Activated T-helper 2 cell treated with anti-CD3 and anti-CD28 coated beads, Interferon-gamma antibody, Interleukin-2, Interleukin-4, amounts not matched to agents 10 μg/mL and 5 μg/mL and 100 μg/mL, durations not matched to agents 14 hours and 24 hours and 36 hours (primary cell): ENCODE measurements at places on chromosomes 16 and 17.

DNA sequence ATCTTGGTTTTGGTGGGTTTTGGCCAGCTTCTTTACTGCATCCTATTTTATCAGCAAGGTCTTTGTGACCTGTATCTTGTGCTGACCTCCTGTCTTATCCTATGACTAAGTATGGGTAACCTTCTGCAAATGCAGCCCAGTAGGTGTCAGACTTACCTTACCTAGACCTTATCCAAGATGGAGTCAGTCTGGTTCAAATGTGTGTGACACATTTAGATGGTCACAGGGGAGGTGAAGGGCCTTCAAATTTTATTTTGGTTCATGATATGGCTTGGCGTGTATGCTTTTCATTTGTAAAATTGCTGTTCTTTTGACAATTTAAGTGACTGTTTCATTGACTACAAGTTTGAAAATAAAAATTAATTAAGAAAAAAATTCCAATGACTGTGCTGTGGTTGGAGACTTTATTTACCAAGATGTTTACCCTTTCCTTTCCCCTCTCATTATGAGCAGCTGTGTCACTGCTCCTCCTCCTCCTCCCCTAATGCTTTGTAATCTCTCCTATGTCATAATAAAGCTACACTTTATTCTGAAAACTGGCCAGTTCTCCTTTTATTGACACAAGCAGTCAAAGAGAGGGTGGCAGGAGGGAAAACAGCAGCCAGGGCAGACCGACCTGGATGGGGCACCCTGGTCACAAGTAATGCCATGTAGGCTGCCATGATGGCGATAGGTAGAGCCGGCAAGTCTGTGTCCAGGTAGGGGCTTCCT, 49.4 kb downstream of the TNFRSF13B start:
- DNase-seq: no peak

GRCh38 chr16:29900888-29901606, 759 bp downstream of the ASPHD1 start:
- no peak for DNase-seq

GRCh38 chr16:22653876-22654275, 143.2 kb downstream of the NPIPB5 start:
- no peak for DNase-seq

- DNase-seq: no peak
These were observed 274.3 kb upstream of the XYLT1 start for GRCh38 chr16:17744921-17745572.

DNA sequence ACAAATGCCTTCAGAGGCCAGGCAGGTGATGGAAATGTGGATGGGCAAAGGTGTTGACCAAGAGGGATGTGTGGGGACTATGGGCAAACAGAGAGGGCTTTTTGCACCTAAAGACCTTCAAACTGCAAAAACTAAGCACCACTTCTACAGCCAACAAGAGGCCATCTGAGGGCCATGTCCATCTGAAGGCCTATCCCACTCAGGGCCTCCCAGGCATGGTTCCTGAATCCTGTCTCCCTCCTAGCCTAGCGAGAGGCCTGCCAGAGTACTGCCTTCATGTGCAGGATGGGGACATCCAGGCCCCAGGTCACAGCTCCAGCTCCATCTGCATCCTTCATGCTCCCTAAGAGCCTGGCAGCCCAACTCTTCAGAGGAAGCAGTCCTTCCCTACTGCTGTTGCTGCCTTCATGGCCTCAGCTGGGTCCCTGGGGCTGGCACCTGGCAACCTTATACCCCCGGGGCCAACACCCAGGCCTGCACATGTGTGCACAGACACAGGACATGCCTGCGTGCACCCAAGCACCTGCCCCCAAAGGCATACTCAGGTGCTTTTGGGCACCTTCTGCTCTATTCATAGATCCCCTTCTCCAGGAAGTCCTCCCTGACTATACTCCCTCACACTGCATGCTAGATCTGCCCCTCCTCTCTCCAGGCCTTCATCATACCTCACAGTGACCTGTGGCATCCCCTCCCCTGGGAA, 95.2 kb downstream of the C16orf78 start:
- DNase-seq: peak; percentile 3

DNA sequence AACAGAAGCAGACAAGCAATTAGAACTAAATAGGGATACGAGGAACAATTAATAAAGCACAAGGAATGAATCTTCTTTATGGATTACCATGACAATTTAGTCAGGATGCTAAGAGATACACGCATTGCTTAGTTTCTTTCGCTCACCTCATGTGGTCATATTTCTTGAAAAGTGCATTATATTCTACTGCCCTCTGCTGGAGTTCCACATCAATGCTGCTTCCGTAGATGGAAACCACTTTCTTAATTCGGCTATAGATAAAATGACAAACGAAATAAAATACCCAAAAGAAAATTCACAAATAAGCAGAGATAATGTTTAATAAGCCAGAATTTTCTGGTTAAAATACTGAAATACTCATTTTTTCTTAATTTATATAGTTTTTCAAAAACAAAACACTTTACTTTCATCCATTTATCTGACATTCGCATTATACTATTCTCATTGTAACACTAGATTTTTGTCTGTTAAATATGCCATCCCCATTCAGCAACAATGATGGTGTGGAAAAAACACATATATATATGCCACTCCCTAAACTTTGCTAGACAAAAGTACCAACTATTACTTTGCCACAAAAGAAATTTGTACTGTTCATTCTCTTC, 22.0 kb upstream of the PHLPP2 start:
- no peak for DNase-seq

GRCh38 chr17:69428252-69428980, 13.9 kb downstream of the MAP2K6 start:
- no peak for DNase-seq

DNA sequence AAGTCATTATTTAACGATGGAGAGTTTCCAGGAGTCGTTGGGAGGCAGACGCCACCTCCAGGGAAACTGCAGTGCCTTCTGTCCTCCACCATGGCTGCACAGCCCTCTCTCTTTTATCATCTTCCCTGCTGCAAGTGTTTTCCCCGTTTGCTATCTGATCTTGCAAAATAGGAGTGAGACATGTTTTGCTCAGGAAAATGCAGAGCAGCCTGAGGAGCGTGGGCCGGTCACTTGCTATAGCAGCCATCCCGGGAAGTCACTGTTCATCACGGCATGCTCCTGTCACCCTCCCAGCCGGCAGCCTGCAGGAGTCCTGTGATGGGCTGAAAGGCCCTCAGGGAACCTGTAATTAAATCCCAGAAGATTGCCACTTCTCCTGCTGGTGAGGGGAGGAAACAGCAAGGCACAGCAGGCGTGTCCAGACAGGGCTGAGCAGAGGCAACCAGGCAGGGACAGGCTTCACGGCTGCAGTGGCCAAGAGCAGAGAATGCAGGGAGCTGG, 143.1 kb downstream of the GSG1L start:
- no peak for DNase-seq

DNA sequence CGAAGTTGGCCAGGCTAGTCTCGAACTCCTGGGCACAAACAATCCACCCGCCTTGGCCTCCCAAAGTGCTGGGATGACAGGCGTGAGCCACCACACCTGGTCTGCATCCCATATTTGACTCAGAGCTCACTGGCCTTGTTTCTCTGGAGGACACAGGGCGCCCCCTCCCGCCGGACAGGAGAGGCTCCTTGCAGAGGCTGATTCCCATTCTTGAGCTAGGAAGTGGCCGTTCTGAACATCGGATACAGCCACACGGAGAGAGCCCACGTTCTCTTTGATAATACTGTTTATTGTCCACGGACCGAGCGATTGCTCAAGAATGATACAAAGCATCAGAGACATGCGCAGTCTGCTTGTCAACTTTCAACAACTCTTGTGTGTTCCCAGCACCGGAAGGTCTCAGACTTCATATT, 12.1 kb upstream of the USP36 start:
- DNase-seq: no peak

DNA sequence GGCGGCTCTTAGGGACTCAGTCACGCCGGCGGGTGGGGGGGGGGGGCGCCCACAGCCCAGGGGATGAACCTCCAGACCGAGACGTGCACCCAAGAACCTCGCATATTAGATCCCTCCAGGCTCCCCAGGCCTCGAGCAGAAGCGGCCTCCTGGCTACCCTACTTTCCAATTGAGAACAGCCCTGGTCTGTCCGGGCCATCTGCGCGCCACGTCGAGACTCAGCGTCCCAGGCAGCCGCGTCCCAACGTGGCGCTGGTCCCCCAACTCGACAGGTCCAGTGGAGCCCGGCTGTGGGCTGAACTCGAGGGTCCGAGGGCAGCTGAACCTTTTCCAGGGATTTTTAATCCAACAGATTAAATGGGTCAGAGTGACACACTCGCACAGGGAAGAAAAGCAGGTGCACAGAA, 2.3 kb upstream of the IRX3 start:
- DNase-seq: no peak

DNA sequence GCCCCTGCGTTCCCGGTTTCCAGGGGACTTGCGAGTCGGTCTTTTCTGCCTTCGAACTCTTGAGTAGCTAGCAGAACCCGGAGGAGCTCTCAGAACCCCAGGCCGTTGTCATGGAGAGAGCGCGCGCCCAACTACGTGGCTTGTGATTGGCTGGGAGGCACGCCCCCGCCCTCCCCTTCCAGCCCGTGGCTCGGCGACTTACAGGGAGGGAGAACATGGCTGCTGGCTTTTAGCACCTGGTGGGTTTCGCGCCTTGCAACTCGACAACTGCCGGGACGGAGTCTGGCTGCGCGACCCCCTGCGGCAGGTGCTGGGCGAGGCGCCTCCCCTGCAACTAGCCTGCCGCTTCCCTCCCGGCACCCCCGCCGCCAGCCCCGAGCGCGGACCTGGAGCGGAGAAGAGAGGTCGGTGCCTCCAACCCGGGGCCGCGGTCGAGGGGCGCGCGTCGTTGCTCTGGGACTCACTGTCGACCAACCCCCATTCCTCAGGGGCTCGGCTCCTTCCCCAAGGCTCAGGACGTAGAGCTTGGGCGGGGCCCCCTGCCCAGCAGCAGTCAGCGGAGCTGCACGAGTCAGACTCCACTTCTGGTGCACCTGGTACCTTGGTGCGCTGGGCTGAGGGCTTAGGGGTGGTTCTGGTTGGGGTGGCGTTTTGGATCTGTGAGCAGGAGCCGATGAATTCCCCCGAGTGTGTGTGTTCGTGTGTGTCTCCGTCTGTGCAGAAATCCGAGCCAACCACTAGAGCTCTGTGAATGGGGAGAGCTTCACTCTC, 9.0 kb upstream of the ZFP90 start:
- peak; percentile 83 for DNase-seq

DNA sequence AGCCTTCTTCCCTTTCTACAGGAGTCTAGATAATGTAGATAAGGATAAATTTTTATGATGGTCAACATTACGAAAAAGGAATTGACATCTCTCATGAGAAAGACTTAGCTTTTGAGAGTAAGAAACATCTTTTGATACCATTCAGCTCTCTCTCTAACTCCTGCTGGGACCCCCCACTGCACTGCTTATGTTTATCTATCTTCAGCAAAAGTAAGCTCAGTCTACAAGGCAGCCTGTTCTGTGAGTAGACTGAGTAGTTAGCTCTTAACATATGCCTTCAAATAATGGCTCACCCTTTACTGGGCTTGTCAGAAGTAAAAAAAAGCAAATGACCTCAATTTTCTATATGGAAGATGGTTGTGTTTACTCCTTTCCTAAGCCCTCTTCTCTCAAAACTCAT, 372.2 kb upstream of the CDH11 start:
- DNase-seq: no peak

DNA sequence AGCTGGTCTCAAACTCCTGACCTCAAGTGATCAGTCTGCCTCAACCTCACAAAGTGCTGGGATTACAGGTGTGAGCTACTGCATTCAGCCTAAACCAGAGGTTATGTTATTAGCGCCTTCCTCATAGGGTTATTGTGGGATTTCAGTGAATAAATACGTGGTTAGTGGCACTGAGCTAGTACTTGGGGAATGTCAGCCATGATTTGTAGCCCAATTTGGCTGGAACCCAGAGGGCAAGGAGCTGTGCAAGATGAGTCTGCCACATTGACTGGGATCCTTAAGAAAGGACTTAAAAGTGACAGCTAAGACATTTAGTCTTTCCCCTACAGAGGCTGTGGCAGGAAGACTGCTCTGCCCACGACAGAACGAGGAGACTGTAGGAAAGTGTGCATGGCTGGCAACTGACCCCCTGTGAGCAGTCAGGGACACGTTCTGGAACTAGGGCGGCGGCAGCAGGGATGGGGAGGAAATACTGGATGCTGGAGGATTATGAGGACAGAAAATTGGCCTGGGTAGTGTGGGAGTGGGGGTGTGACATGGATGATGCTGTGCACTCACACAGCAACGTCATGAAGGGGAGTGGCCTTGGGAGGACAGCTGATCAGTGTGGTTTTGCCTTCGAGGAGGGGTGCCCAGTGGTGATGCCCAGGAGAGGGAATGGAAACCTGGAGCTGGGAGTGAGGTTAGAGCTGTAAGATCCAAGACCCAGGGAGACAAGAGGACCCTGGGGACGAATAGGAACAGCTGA, 14.6 kb downstream of the ATP5PD start:
- peak; percentile 47 for DNase-seq

DNA sequence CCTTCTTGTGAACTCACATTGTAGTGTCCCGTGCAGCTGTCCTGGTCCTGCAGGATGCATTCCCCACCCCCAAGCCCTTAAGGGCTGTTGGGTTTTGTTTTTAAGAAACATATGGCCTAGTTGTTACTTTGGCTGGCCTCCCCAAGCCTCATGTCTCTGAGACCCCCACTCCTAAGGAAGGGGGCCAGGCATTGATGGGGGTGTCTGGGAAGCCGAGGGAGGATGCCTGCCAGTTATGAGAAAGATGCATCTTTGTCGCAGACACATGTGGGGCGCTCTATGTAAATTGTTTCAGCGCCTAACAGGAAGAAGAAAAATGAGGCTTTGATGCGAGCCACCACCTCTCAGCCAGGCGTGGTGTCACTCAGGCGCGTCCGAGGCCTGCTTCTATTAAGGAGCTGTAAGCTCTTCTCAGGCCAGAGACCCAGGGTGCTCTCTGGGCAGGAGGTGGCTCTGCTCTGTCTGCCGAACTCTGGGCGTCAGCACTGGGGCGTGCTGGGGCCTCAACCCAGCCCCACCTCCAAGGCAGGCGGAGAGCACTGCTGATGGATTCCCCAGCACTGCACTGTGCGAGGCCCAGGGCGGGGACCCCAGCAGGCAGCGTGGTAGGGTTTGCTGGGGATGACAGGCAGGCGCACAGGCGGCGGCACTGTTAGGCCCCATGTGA, 70.6 kb downstream of the SREBF1 start:
- no peak for DNase-seq

GRCh38 chr16:72598696-72599095, 426.7 kb upstream of the PMFBP1 start:
- DNase-seq: no peak

GRCh38 chr17:37521821-37522220, 32.1 kb downstream of the DUSP14 start:
- DNase-seq: no peak
